ENCODE measurements at places on chromosomes 1 and 21.

GRCh38 chr21:16305686-16306085 is 575.9 kb downstream of the USP25 start:
- DNase-seq, result no peak

DNA sequence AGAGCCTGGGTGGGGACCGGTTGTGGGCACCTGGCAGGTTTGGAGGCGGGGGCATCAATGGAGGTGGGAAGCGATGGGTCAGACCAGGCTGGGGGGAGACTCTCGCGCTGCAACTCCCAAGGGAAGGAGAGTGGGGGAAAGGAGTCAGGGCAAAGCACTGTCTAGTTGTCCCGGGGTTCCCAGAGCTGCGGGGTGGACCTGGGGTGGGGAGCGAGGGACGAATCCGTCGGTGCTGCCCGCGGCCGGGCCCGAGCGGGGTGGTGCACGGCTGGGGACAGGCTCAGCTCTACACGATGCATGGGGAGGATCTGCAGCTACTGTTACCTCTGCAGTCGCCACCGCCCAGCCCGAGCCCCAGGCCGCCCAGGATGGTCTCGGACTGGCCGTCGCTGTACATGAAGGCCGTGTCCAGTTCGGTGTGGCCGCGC is 427 bp downstream of the AKR7A2 start:
- no peak for DNase-seq

- no peak for DNase-seq
These were observed 248.6 kb upstream of the DEPDC1 start for GRCh38 chr1:68745451-68745850.

DNA sequence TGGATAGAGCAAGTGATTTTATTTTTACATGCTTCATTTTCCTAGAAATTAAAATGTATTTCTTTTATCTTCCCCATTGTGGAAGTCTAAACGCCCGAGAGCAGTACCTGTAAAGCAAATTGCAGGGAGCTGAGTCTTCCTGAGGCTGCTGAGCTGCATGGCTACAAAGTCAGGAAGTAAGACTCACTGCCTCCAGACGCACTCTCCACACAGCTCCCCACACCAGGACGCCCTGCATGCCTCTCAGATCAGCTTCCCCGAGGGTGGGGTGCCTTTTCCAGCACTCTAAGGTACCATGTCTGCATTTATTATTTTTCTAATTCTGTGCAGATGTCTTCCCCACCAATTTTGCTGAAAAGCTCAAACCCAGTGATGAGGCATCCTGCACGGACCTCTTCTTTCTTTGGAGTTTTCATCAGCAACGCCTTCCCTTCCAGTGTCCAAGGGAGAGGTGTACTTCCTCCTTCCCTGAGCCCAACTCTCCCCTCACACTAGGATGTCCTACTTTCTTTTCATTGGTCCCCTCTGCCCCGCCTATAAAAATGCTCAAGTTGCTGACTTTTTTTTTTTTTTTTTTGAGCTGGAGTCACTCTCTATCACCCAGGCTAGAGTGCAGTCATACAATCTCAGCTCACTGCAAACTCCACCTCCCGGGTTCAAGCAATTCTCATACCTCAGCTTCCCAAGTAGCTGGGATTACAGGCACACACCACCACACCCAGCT is 114.7 kb downstream of the PCNX2 start:
- no peak for DNase-seq

GRCh38 chr21:38774152-38774551 is 31.6 kb upstream of the ETS2 start:
- DNase-seq, result no peak
